Kidney (tissue), 22 donors: ENCODE measurements at places on chromosomes 1 and 21. TPM values are rescaled to one million over a fixed set of nuclear protein-coding genes. Genes with fewer than 3 reads are reported as not detected.

FCGR3A gene
- polyA plus RNA-seq, result 12.2 TPM

OVAAL gene
- not detected for polyA plus RNA-seq

RASAL2 gene
- 2.2 TPM for polyA plus RNA-seq

PLA2G2A gene
- 0.52 TPM for polyA plus RNA-seq

TNFSF4 gene
- 0.58 TPM for polyA plus RNA-seq

ZNF670 gene
- 2.0 TPM for polyA plus RNA-seq

OR2T29 gene
- polyA plus RNA-seq, result not detected

TMEM82 gene
- polyA plus RNA-seq, result 25.4 TPM
